Glutamatergic neuron (in vitro differentiated cells): ENCODE measurements at places on chromosomes 2 and 18. TPM values are rescaled to one million over a fixed set of nuclear protein-coding genes. Genes with fewer than 3 reads are reported as not detected.

DNA sequence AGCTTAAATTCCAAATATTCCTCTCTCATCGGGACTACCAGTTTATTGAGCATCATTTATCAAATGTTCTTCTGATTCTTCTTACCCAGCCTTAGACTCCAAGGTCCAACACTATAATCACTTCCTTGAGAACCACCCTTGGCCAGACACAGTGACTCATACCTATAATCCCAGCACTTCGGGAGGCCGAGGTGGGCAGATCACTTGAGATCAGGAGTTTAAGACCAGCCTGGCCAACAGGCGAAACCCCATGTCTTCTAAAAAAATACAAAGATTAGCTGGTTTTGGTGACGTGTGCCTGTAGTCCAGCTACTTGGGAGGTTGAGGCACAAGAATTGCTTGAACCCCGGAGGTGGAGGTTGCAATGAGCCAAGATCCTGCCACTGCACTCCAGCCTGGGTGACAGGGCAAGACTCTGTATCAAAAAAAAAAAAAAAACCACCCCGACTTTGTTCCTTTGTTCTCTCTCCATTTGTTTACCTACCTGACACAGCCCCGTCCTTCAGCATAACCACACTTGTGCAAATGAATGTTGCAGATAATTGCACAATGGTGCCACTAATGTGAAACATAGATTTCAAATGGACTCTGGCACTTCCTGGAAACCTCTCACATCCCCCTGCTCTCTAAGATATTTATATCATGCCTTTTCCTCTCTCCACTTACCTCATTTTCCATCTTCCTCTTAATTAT, 38.9 kb upstream of the LPIN2 start:
- DNase-seq: no peak

DNA sequence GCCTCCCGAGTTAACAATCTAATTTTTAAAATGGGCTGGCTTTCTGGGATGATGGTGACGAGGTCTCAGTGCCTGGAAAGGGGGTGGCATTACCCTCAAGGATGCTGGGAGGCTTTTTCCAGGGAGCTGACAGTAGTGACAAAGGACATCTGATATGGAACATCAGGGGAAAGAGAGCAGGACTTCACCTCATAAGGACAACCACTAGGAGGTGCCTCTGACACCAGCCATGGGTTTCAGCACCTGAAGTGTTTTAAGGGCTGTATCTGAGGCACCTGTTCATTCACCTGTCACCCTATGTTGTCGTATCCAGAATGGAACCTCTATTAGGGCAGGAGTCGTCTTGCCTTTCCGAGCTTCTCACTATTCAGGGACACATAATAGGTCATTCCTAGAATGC, 10.8 kb downstream of the IL36B start:
- DNase-seq: no peak

- DNase-seq: peak; percentile 10
Measured at GRCh38 chr2:233469261-233470010, 97.1 kb downstream of the USP40 start.

- peak; percentile 47 for DNase-seq
Measured at GRCh38 chr2:205047273-205047839, 502.1 kb downstream of the PARD3B start.

GRCh38 chr18:33239298-33239697, 201.2 kb downstream of the CCDC178 start:
- no peak for DNase-seq

DNA sequence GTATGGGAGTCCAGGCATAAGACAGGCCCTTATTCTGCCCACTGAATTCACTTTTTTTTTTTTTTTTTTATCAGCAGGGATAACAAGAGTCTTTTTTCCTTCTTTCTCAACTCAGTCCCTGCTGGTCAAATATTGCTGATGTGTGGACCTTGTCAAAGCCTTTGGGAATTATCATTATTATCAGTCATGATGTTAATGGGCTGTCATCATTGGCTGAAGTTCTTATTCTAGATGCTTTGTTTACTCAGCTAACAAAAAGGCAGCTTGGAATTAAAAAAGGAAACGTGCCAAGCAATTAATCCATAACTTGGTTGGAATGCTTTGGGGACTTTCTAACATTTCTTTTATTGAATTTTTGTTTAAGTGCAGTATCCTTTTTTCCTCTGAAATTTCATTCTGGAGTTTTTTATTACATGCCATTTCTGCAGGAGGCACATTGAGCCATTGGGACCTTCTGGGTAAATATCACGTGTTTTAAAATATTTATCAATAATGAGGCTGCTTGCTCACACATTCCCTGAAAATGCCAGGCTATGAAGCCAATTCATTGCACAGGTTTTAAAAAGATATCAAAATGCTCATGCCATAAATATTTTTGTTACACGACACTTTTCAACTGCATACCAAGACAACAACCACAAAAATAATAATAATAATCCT, 246.3 kb downstream of the TXNL1 start:
- no peak for DNase-seq

DNA sequence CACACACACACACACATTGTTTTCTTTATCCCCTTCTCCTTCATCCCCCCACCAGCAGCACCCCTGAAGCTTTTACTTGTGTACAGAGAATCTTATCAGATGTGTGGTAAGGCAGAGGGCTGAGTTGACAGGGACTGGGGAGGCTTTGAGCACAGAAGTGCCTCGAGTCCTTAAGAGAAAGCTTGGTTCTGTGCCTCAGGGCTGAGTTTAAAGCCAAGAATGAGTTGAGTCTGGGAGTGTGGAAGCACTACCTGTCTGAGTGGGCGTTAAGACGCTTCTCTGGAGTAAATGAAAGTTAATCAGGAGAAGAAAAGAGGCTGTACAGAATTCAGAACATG, 2.7 kb downstream of the ID2 start:
- DNase-seq: no peak

DNA sequence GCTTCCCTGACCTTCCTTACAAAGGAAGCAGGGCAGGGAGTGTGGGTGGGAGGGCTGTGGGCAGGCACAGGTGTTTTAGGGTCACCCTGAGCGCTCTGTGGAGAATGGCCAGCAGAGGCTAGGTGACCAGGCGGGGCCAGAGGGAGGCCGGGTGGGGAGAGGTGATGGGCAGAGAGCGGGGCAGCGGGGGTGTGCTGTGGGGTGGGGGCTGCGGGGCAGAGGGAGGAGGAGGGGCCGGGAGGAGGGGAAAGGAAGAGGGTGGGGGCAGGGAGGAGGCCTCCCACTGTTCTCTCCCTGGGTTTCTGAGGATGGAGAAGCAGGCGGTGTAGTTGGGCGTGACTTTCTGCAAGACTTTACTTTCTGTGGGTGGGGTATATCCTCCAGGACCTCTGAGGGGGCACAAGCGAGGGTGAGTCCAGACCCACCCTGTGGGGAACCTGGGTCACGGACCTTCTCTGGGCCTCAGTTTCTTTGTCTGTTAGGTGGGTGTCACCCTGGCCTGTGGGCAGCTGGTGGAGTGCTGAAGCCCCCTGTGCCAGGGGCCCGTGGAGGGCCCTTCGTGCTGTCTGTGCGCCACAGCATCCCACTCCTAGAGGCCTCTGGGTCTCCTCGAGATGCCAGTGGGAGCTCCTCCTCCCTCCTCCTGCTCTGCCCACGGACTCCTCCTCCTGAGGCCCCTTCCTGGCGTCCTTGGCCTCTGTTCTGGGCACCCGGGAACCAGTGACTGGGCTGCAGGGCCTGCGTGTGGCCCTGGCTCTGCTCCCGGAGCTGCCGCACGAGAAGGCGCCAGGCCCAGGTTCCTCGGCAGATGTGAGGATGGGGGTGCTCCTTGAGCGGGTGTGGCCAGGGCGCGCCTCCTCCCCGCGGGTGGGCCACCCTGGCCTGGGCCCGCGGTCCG, 6.3 kb upstream of the NEU4 start:
- no peak for DNase-seq

DNA sequence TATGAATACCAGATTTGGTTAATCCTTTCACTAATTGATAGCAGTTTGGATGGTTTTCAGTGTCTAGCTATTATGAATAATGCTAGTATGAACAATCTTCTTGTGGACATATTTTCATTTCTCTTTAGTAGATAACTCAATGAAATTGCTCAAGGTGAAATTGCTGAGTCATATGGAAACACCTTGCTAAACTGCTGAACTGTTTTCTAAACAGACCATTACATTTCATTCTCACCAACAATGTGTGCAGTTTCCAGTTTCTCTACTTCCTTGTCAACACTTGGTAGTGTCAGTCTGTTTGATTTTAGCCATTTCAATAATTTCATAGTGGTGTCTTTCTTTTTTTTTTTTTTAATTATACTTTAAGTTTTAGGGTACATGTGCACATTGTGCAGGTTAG, 250.0 kb downstream of the HRH4 start:
- DNase-seq: no peak

DNA sequence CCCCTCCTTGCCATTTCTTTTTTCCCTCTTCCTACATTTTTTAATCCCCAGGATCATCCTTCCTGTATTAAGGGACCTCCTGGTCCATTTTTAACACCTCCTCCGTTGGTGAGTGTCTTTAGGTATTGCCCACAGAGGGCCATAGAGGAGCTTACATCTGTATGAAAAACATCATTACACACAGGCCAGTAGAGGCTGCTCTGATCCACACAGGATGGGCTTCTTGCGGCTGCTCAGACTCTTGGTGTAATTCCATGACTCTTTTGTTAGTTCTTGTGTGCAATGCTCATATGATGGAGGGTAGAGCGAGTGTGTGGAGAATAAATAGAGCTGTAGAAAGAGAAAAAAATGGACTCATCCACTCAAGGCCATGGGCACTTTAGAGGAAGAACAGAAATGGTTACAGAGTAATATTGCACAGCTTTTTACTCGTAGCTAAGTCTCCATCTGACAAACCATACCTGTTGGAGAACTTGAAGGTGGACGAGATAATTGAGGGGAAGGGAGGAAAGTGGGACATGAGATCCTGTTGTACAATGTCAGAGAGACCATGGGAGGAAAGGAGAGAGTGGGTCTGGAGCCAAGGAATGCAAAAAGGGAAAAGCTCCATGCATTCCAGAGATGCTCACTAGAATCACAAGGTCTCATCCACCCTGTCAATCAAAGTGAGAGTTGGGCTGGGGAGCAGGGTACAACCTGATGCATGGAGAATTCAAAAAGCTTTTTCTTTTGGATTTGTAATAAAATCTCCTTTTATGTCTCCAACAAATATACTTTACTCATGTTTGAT, 129.7 kb upstream of the TNP1 start:
- no peak for DNase-seq

GRCh38 chr2:202278944-202279343, 13.4 kb downstream of the NOP58 start:
- DNase-seq: no peak

GRCh38 chr2:40548521-40548920, 96.6 kb upstream of the SLC8A1 start:
- no peak for DNase-seq

DNA sequence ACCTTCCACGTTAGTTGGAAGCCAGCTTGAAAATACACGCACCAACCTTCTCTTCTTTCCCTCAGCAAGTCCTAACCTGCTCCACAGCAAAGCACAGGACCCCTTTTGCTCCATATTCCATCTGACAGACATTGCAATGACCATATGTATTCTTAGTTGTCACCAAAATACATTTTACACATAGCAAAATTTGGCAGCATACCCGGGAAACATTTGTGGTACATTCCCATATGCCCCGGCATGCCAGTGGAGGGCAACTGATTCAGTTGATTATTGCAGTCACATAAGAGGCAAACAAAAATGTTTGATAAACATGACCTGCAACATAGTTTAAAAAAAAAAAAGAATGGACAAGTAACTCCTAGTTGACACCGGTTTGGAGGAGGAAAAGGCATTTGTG, 202.1 kb upstream of the UBE2E3 start:
- no peak for DNase-seq

DNA sequence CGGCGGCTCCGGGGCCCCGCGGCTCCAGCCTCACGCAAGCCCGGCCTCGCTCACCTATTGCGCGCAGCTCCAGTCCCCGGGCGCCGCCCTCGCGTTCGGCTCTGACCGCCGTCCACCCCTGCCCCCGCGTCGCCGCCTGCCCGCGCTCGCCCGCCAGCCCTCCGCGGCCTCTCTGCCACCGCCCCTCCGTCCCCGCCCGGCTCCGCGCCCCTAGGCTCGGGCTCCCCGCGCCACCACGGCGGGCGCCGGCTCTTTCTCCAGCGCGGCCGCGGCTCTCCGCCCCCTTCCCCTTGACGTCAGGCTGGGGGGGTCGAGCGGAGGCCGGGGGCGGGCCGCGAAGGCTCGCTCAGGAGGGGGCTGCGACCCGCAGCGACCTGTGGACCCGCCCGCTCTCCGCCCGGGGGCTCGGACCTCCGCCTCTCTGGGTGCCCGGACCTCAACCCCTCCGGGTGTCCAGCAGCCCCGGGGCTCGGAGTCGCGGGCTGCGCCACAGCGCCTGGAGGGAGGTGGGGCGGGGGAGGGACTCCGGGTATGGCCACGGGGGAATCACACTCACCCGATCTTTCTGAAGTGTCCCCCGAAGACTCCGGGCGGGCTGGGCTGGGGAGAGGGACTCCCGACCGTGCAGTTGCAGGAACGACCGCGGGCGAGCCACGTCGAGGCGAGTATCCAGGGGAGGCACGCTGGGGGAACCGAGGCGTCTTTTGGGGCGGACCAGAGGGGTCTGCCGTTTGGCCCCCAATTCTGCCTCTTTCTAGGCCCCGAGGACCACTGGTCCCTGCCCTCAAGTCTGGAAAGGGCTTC, at the start of gene SEMA4C:
SEMA4C (minus strand) TSS at position 259 of the 804 bp plus-strand sequence. CDS start 2,194 bp downstream, outside the sequence.
- peak; percentile 75 for DNase-seq

DNA sequence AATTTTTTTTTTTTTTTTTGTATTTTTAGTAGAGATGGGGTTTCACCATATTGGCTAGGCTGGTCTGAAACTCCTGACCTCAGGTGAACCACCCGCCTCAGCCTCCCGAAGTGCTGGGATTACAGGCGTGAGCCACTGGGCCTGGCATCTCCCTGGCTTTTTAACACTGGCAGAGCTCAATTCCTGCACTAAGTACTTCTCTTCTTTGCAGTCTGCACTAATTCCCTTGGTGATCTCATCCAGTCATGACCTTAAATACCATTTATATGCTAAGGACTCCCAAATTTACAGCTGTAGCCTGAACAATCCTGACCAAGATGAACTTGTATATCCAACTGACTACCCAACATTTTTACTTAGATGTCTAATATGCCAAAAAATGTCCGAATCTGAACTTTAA, 10.2 kb downstream of the PREPL start:
- no peak for DNase-seq

Gene ABCB11
- not detected for total RNA-seq

Gene TNFAIP6
- total RNA-seq: not detected

Gene ITGB1BP1
- 62.7 TPM for total RNA-seq

Gene TNS1
- 3.2 TPM for total RNA-seq

Gene ODC1
- total RNA-seq: 88.0 TPM

Gene HOXD8
- total RNA-seq: 0.27 TPM

Gene OTX1
- total RNA-seq: 0.15 TPM

Gene ITM2C
- 72.0 TPM for total RNA-seq

Gene GCG
- not detected for total RNA-seq

Gene RAX
- not detected for total RNA-seq
